Activated CD4-positive, alpha-beta T cell treated with anti-CD3 and anti-CD28 coated beads, Interleukin-2, Interleukin-4, amounts not matched to agents 100 ng/mL and 50 ng/mL, durations not matched to agents 16 hours and 8 hours (primary cell): ENCODE measurements at places on chromosomes 6 and 20.

DNA sequence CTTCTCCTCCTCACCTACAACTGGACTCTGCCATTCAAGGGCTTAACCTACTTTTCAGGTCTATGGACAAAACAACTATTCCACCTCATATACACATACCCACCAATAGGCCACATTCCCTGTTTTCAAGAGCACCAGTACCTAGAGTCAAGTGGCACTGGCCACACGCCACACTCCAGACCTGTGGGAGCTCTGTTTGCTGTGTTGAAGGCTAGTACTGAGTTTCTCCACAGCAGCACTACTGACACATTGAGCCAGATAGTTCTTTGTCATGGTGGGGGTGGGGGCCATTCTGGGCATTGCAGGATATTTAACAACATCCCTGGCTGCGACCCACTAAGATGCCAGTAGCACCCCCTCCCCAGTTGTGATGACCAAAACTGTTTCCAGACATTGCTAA, 84.1 kb downstream of the RALGAPA2 start:
- DNase-seq = no peak

GRCh38 chr6:135901774-135902524, 50.4 kb downstream of the PDE7B start:
- DNase-seq = no peak

DNA sequence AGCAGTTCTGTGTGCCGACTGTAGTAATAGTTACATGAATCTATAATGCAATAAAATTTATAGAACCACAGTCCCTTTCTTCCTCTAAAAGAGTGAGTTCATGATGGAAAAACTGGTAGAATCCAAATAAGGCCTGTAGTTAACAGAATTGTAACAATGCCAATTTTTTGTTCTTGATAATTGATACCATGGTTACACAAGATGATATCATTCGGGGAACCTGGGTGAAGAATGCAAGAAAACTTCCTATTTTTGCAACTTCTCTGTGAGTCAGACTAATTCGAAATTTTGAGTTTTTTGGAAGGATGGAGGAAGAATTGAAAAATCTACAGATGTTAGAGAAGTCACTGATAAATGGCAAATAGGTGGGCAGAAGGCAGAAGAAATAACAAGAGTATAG, 381.8 kb downstream of the CDKAL1 start:
- no peak for DNase-seq

DNA sequence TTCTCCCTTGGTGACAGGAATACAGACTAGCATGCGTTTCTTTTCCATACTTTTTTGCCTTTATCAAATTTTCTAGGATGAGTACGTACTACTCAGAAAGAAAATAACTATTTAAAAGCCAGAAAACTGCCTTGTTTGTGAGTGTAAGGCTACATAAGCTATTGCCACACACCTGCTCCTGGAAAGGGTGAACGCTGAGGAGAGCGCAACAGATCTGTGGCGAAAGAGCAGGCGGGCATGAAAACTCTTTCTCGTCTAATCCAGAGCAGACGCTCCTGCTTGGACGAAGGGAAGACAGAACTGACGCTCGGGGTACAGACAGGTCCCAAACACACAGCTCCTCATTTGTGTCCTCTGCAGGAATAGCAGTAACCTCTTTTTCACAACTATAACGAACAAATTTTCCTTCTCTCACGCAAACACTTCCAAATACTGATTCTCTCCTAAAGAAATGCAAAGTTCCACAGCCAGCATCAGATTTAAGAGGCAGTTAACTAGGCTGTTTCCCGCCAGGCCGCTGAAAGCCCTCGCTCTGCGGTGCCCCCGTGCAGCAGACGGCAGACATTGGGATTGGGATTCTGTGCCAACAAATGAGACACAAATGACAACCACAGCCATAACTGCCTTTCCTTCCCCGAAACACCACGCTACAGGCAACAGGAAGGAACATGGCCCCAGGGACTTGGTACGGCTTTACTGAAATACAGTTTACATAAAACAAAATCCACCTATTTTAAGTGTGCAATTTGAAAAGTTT, 20.0 kb downstream of the TAF4 start:
- DNase-seq = no peak

- DNase-seq = no peak
Measured at GRCh38 chr20:16747291-16747811, 807 bp upstream of the OTOR start.

DNA sequence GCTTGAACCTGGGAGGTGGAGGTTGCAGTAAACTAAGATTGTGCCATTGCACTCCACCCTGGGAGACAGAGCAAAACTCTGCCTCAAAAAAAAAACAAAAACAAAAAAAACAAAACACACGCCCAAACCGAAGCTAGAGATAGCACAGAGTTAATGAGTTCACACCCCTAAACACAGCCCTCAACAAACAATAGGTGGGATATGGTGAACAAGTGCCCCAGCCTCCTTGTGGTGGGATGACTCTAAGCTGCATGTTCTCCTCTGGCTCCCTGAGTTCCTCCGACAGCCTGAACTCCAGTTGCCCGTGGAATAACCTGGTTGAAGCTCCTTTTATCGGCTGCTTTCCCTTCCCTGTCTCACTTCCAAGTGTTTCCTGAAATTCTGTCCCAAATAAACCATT, 22.1 kb upstream of the DSN1 start:
- no peak for DNase-seq

GRCh38 chr6:168499045-168499650, 58.2 kb downstream of the SMOC2 start:
- no peak for DNase-seq
